ENCODE measurements at places on chromosomes 7 and 10.

DNA sequence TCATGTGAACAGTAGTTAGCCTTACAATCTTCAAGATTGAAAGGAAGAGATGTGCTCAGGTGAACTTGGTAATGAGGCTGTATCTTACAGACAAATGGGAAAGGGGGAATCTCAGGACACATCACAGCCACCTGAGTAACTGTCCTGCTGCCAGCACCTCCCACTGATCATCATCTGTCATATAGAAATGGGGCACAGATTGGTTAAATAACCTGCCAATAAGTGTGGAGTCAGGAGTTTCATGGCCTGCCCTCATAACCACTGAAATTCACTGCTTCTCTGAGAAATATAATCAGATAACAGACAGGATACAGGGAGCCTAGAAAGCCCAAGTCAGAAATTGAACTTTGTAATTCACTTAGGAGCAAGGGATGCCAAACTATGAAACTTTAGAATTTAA, 64.9 kb upstream of the TAS2R16 start:
- no peak for DNase-seq

GRCh38 chr10:124642088-124642710, 102.0 kb downstream of the FAM53B start:
- peak; percentile 35 for DNase-seq

GRCh38 chr7:101161692-101162471, 3.5 kb downstream of the VGF start:
- no peak for DNase-seq

DNA sequence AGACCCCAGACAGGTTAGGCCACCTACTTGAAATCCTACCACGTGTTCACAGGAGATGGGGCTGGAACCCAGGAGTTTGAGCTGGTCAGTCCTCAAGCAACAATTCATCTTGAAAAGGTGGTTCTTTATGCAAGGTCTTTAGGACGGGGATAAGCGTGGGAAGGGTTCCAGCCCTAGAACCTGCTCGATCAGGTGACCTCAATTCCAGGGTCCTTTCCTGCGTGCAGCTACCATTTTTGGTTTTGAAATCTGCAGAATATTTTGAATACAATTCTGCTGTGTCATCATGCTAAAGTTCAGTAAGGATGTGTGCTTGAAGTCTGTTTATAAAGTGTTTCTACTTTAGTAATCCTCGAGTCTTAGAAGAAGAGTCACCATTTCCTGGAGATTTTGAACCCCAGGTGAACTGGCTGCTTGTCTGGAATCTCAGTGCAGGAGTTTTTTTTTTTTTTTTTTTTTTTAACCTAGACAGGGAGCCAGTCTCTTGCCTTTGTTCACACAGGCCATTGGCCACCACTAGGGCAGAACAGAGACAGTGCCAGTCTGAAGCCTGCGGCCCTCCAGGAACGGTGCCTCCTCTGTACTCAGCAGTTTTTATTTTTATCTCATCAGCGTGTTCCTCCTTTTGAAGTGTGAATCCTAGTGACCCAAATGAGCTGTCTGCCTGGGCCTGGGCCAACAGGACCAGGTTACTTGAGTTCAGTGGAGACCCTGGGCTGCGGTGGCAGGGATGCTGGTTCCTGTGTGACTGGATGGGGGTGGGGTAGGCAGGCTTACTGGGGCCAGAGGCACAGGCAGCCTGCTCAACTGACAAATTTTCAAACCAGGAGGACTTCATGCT, 54.6 kb downstream of the EEPD1 start:
- DNase-seq: peak; percentile 87

- peak; percentile 51 for DNase-seq
These were observed 10.9 kb downstream of the NPFFR1 start for GRCh38 chr10:70272925-70273316.

- DNase-seq: no peak
These were observed 133.0 kb upstream of the TNS3 start for GRCh38 chr7:47714669-47715607.

DNA sequence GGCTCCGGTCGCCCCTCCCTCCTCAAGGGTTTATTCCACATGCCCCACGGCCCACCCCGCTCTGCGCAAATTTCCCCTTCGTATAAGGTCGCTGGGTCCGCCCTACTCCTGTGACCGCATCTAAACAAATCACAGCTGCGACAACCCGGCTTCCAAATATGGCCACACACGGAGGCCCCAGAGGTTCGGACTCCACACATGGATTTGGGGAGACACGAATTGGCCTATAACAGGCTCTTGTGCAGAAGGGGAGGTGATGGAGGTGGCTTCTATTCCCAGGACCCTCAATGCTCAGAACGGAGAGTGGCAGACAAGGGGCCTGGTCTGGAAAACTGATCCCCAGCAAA, 90.1 kb downstream of the FOXL3 start:
- no peak for DNase-seq

GRCh38 chr7:16465469-16466361, at the start of gene SOSTDC1:
TSS of gene SOSTDC1 (minus strand) at chr7:16465738. CDS start at chr7:16465668, 70 bp downstream.
- DNase-seq: no peak

GRCh38 chr7:47295606-47296005, 286.3 kb downstream of the TNS3 start:
- no peak for DNase-seq

DNA sequence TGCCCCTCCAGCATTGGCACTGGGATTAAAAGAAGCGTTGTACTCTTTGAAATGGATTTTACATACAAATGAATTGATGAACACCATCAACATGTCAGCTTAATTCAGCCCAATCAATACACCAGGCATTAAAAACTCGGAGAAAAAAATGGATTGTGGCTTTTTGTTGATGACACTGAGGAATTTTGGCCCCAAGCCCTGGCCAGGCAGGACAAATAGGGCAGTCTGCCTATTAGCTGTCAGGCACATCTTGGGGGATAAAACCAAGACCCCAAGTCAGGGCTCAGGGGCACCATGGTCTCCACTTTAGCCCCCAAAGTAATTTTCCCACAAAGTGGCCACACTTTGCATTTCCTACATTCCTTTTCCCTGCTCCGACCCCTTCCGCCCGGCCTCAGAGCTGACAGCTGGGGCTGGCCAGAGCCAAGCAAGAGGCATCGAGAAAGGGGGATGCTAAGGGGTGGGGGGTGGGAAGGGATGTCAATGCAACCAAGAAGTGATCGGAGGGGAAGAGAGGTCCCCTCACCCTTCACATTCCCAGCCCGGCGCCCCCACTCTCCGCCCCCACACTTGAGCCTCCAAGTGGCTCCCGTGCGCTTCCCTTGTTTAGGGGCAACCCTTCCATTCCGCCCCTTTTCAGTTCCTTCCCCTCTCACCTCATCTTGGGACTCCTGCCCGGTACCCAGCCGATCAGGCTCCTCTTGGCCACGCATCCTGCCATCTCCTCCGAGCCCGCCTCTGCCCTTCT, 711 bp downstream of the HIP1 start:
- no peak for DNase-seq

DNA sequence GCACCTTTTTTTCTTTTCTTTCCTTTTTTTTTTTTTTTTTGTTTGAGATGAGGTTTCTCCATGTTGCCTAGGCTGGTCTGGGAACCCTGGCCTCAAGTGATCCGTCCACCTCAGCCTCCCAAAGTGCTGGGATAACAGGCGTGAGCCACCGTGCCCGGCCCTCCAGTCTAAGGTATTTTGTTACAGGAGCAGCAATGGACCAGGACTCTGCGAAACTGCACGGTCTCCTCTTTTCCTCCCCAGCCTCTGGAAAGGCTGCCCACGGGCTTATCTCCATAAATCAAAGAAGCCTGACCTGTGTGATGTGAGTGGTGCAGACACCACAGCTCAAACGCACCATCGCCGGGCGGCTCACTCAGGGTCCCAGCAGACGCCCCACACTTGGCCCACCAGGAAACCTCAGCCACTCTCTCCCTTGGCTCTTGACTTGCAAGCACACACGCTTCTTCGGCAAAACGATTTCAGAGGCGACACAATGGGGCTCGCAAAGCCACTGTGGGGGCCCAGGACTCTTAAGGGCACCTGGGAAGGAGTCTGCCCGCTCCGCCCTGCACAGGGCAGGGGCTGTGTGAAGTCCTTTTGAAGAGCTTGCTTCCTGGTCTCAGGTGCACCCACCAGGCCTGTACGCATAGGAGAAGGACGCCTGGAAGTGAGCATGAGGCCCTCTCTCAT, 20.6 kb downstream of the WDR86 start:
- DNase-seq: no peak

GRCh38 chr10:3480990-3481315, 304.1 kb downstream of the KLF6 start:
- no peak for DNase-seq

DNA sequence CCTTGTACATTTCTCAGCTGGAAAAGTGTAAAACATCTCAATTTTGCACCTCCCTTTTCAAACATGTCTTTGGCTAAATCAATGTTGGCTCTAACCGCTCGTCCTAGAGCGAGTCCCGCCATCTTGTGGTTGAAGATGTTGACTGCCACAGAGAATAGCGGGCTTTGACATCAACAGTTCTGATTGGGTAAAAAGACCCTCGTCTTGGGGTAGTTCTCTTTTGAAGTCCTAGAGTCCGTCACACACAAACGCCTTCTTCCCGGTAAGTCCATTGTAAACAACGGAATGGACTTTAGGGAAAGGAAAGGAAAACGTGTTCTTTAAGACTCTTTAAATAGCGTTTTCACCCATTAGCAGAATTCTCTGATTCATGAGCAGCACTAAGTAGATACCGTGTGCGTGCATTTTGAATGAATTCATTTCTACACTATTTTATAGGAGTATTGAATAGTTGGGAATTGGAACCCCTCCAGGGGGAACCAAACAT, 452 bp upstream of the RPP30 start:
- DNase-seq: peak; percentile 50

GRCh38 chr7:66539902-66540375, 88.7 kb upstream of the KCTD7 start:
- DNase-seq: no peak

DNA sequence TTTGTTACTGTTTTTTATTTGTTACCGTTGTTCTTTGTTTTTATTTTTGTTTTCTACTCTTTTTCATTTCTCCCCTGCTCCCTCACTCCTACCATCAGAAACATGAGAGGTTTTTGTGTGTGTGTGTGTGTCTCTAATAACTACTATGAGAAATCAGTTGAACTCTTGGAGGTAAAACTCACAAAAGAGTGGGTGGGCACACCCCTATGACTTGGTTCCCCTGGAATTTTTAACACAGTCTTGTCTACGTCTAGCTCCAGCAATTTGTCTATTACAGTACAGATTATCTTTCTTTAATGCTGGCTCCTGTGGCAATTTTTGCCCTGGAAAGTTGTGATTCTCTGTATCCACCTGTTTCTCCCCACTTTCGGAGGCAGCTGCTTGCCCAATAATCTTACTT, 56.2 kb downstream of the AOAH start:
- DNase-seq: no peak

GRCh38 chr7:68718097-68718551, 880.2 kb upstream of the AUTS2 start:
- DNase-seq: no peak

- DNase-seq: peak; percentile 42
These were observed 1.4 kb downstream of the GIMAP5 start for GRCh38 chr7:150738591-150739001.

GRCh38 chr10:110494532-110494931, 3.2 kb upstream of the DUSP5 start:
- no peak for DNase-seq

DNA sequence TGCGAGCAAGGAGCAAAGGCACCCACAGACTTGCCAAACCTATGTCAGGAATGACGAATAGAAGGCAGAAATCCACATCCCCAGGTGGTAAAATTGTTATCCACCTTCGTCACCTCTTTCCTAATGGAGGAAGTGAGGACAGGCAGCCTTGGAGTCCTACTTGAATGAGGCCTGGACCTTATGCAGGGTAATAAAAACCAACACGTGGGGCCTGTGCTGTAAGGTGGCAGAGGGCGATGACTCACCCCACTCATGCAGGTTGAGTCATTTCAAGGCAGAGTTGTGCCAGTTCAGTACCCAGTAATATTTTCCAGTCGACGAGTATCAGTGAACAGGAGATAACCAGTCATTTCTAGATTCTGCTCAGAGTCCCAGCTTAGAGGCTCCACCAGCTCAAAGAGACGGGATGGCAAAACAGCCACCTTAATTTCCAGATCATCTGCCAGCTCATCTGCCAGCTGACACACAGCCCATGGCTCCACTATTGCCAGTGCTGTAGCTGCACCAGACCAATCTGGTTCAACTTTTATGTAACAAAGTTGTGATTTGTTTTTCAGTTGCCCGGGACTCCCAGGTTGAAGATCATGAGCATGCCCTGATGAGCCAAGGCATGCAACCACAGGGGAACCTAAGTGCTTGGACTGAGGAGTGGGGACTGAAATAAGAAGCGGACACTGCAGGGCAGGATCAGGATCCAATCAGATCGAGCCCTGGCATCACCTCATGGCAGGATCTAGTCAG, 176.2 kb upstream of the ITGB1 start:
- no peak for DNase-seq

GRCh38 chr7:36210291-36210922, 57.4 kb downstream of the EEPD1 start:
- no peak for DNase-seq

GRCh38 chr10:18710201-18710653, 51.0 kb downstream of the ARL5B start:
- no peak for DNase-seq

DNA sequence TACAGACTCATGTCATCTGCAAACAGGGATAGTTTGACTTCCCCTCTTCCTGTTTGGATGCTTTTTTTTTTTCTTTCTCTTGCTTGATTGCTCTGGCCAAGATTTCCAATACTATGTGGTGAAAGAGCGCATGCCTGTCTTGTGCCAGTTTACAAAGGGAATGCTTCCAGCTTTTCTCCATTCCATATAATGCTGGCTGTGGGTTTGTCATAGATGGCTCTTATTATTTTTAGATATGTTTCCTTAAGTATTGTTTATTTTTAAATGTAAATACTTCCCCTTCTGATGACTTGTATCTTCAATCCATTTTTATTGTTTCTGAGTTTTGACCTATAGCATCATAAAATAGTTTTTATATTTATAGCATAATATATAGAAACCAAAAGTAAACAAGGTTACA, 17.9 kb downstream of the FAM237B start:
- no peak for DNase-seq

DNA sequence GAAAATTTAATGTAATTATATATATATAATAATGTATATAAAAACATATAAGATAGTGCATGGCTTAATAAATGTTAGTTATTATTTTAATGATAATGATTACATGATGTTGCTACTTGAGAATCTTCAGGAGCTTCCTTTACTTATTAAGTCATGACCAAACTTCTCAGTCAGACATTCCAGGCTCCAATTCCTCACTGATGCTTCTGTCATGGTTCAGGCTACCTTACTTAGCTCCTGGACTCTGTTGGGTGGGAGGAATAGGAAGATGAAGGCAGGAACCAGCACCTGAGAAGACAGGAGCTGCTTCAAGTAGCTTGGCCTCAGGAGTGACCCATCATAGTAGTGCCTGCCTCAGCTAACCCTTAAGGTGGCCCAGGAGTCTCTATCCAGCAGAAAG, 55.0 kb upstream of the EEPD1 start:
- DNase-seq: no peak

Measured in CD14-positive monocyte (primary cell).